Muscle of leg (tissue), 16 donors: ENCODE measurements at places on chromosomes 5 and 9. TPM values are rescaled to one million over a fixed set of nuclear protein-coding genes. Genes with fewer than 3 reads are reported as not detected.

GRCh38 chr5:147822686-147823491 lies 8.6 kb downstream of the SPINK1 start:
- DNase-seq: peak; percentile 72

Gene TRMT10B
- polyA plus RNA-seq: 7.0 TPM

DNA sequence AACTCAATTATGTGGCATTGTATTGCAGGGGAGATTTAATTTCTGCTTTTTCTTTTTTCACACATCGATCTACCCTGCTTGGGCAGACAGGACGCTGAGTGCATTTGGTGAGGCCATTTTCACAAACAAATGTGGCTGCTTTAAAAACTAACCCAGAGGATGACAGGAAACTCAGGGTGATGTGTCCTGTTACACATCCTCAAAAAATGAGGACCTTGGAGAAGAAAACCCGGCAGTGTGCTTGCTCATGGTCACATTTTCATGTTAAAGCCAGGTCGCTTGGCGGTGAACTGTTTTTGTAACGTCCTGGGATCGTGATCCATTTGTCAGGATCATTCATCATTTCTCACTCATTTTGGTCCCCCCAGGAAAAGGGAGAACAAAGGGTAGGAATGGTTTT lies 478.3 kb upstream of the ADAMTS16 start:
- no peak for DNase-seq

DNA sequence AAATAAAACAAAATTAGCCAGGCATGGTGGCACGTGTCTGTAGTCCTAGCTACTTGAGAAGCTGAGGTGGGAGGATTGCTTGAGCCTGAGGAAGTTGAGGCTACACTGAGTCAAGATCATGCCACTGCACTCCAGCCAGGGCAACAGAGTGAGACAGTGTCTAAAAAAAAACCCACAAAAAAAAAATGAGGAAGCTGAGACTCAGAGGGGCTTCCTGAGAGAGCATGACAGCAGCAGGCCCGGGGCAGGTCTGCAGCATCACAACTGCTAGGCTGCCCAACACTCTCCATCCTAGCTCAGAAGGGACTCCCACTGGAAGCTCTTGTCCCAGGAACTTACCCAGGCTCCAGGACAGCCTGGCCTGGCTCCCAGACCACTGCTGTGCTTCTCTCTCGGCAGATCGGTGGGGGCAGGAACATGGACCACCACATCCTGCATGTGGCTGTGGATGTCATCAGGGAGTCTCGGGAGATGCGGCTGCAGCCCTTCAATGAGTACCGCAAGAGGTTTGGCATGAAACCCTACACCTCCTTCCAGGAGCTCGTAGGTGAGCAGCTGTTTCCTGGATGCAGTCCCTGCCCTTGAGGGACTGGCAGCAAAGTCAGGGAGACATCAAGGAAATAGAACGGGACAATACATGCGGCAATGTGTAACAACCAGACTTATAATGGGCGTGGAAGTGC lies 19.1 kb downstream of the PTGS1 start:
- DNase-seq: no peak

Gene ARL14EPL
- polyA plus RNA-seq: 0.06 TPM

- peak; percentile 54 for DNase-seq
Observed at GRCh38 chr9:13719981-13720676, 440.6 kb upstream of the MPDZ start.

DNA sequence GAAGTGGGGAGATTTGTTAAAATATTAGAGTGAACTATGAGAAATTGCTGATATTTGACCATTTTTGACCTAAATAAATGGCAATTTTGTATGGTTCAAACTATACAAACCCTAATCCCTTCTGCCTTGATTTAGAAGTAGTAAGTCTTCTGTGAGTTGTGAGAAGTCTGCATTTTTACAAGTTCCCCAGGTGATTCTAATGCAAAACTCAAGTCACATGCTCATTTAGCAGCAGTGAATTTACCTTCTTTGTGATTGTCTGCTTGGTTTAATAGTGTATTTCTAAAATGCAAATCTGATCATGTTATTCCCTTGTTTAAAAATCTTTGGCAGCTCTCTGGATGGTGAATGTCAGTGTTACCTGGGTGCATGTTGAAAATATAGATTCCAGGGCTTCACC lies 2.8 kb downstream of the MEGF10 start:
- no peak for DNase-seq

- DNase-seq: no peak
Observed at GRCh38 chr5:118980438-118980837, 7.9 kb downstream of the DTWD2 start.

- DNase-seq: peak; percentile 82
Observed at GRCh38 chr5:5209089-5209488, 69.0 kb downstream of the ADAMTS16 start.

GRCh38 chr5:137442660-137443059 lies 56.5 kb downstream of the SPOCK1 start:
- DNase-seq: no peak

Gene FBP1
- 0.79 TPM for polyA plus RNA-seq

DNA sequence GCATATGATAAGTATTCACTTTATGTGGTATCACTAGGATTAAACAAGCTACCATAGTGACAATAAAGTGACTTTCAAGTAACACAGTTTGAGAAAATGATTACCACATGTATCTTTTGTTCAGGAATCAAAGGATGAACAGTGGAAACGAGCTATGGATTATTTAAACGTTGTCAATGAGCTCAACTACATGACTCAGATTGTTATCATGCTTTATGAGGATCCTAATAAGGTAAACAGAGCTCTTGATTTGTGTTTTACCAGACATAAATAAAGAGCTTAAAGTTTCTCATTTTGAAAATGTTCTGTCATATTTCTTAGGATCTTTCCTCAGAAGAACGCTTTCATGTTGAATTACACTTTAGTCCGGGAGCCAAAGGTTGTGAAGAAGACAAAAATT lies 57.4 kb downstream of the PPIP5K2 start:
- no peak for DNase-seq

DNA sequence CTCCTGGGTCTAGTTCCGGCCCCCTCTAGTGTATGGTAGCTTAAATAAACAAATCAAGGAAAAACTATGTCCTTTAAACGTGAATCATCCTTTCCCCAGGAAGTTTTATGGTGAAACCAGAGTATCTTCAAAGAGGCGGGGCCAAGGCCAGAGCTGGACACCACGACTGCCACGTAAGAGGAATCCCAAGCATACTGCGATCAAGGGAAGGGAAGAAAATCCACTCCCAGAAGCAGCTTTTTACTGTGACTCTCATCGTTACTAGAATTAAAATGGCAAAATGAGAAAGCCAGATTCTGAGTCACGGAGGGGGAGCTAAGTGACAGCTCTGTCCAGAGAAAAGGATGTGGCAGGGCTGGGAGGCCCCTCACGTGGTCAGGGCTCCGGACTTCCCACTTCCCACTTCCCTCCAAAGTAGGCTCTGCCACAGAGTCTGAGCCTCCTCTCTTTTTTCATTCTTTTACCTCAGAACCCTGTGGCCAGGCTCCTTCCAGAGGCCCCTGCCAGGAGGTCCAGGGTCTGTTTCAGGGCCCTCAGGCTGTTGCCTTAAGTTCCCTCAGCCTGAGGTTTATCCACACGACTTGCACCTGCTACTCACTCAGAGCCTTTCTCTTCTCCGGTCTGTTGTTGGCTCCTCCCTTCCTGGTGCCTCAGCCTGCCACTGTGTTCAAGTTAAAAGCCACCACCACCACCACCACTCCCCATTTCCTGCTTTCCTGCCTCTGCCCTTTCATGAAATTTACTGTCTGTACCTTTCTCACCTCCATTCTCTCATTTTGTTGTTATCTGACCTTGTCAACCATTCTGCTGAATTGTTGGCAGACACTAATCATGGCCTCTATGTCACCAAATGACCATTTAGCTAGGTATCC lies 1.4 kb upstream of the GLRX start:
- DNase-seq: peak; percentile 89

- no peak for DNase-seq
Observed at GRCh38 chr5:95969651-95970358, 8.2 kb upstream of the ELL2 start.

- DNase-seq: peak; percentile 59
Observed at GRCh38 chr5:3394891-3395599, 200.6 kb upstream of the IRX1 start.

GRCh38 chr9:114107286-114108001 lies 8.4 kb upstream of the KIF12 start:
- no peak for DNase-seq

Gene LRRC70
- polyA plus RNA-seq: 3.3 TPM

GRCh38 chr5:72452515-72453245 lies 54.5 kb downstream of the ZNF366 start:
- DNase-seq: peak; percentile 99

GRCh38 chr9:121735065-121735792 lies 83.8 kb downstream of the DAB2IP start:
- DNase-seq: no peak

Gene RNF20
- 39.7 TPM for polyA plus RNA-seq

- DNase-seq: no peak
Observed at GRCh38 chr5:83042507-83042906, 34.7 kb downstream of the TMEM167A start.

DNA sequence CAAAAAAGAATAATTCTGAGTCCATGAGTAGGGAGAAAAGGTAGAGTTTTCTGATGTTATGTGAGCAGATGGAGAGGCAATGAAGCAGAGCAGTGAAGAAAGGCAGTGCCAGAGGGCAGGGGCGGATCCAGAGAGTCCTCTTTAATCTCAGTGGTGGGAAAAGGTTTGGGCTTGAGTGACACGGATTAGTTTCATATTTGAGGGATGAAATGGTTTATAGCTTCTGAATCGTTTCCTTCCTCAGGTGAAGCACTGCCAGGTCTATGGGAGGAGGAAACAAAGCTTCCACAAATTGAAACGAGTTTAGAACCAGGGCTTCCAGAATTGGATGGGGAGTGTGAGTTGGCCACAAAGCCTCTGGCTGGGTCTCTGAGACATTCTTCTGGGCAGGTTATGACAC lies 517.0 kb upstream of the PAPPA start:
- DNase-seq: no peak

GRCh38 chr9:21778304-21778703 lies 24.1 kb upstream of the MTAP start:
- DNase-seq: no peak

DNA sequence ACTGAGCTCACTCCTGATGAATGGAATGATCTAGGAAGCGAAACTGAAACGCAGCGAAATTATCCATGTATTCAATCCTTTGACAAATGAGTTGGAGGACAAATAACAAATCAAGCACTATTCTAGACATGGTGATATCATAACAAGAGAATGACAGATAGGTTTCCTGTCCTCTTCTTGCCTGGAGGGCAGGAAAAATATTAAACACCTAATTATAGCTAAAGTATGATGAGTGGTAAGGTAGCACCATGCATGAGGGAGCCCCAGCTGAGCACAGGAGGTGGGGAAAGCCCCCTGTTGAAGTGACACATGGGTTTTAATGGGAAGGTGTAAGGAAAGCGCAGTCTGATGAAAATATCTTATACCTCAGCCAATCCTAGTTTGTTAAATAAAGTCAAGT lies 225.2 kb downstream of the NPR3 start:
- DNase-seq: no peak

DNA sequence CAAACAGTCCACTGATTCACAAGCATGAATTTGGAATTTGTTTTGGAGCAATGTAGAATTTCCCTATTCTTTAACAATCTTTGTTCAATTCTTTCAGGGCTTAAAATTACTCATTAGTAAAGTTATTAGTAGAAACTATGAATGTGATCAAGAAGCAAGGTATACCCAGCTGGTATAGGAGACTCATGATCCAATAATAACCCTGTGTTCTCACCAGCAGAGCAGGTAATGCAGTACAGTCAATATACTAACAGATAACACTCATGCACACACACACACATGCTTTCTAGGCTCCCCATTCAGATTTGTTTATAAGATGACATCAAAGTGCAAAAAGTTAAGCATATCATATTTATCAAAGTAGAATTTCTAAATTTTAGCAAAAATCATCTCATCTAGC lies 445.2 kb downstream of the ELAVL2 start:
- no peak for DNase-seq

DNA sequence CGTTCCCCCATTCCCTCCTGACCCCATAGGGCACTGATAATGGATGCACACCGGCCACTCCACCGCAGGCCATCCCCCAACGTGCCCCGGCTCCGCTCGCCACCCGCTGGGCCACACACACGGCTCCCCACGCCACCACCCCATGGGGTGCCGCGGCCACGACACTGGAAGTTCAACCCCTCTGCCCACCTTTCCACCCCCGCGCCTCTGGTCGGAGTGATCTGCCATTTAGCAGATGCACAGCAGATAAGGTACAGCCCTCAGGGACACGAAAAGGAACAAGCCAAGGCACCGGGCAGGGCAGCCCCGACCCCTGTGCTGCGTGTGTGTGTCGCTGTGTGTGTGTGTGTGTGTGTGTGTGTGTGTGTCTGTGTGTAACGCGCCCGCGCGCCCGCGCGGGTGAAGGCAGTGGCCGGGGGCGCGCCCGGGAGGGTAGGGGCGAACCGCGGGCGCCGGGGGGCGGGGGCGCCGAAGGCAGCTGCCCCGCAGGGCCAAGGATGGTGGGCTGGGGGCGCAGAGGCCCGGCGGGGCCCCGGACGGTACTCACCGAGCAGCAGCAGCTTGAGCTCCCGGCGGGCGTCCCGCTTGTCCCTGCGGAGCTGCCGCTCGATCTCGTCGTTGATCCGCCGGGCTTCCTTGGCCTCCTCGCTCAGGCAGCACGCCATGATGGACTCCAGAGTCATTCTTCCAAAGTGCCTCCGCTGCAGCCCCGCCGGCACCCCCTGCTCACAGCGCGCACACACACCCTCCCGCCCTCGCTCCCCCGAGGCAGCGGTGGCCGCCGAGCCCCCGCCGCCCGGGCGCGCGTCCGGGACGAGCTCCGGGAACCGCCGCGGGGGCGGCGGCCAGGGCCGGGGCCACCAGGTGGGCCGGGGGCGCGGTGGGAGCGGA lies 813 bp downstream of the GNAQ start:
- peak; percentile 76 for DNase-seq

Gene TRIP13
- polyA plus RNA-seq: 5.9 TPM

DNA sequence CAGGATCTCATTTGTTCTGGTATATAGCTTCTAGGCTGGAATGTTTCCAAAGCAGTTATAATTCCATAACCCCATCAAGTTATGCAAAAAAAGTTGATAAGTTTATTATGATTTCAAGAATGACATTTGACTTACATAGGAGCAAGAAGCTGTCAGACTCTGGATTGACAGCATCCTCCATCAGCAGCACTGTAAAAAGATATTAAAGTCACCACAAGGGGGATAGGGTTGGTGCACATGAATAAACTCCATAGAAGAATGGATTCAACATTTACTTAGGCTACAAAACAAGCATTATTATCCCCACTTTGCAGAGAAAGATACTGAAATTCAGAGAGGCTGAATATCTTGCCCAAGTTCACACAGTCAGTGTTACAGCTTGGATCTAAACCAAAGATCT lies 208.9 kb upstream of the SLC30A5 start:
- DNase-seq: peak; percentile 19
